ENCODE measurements at places on chromosomes 2 and 18.

DNA sequence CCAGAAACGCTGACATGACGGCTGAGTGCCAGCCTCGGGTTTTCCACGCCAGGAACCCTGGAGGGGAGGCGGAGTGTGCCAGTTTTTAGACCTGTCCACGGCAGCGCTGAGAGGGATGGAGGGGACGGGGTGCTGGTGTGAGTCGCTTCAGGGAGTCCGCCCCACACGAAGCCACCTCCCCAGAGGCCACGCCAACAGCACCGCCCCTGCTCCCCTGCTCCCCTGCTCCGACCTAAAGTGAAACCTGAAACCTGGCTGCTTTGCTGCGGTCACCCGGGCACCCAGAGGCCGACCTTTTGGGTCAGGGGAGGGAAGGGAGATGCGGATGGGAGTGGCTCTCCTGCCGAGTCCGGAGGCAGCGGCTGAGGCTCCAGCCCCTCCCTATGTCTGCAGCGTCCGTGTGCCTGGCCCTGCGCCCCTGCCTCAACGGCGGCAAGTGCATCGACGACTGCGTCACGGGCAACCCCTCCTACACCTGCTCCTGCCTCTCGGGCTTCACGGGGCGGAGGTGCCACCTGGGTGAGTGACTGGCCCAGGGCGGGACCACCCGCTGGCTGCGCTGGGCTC lies 38.1 kb downstream of the SNED1 start:
- no peak for DNase-seq

- no peak for DNase-seq
Observed at GRCh38 chr18:61400016-61400635, 66.9 kb downstream of the CDH20 start.

GRCh38 chr18:59501920-59502273 lies 142.8 kb upstream of the LMAN1 start:
- DNase-seq: no peak

- no peak for DNase-seq
Observed at GRCh38 chr2:9799011-9799596, 44.2 kb upstream of the TAF1B start.

GRCh38 chr2:38626326-38627035 lies 23.8 kb upstream of the HNRNPLL start:
- DNase-seq: no peak

- DNase-seq: no peak
Observed at GRCh38 chr2:16477648-16478047, 188.0 kb downstream of the CYRIA start.

GRCh38 chr2:219496825-219497494 lies 1.7 kb upstream of the GMPPA start:
- DNase-seq: no peak

DNA sequence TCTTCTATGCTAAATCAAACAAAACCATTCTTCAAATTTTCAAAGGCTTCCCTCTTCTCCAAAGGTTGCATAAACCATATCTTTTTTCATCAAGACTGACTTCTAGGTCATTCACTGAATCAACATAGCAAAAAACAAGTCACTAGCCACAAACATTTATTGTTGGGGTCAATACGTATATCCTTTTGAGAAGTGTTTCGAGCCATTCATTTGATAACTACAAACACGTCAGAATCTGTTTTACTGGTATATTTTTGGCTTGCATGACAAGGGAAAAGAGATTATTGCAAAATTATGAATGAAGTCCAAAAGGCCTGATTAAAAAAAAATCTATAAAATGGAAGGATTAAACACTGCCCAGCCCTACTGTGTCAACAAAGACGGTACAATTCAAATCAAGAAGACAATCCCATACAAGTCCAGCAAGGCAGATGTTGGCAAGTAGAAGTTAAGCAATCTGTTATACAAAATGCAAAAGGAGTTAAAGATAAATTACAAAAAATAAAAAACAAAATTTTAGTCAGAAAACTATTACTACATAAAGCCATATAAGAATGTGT lies 222.4 kb downstream of the SRBD1 start:
- DNase-seq: no peak

DNA sequence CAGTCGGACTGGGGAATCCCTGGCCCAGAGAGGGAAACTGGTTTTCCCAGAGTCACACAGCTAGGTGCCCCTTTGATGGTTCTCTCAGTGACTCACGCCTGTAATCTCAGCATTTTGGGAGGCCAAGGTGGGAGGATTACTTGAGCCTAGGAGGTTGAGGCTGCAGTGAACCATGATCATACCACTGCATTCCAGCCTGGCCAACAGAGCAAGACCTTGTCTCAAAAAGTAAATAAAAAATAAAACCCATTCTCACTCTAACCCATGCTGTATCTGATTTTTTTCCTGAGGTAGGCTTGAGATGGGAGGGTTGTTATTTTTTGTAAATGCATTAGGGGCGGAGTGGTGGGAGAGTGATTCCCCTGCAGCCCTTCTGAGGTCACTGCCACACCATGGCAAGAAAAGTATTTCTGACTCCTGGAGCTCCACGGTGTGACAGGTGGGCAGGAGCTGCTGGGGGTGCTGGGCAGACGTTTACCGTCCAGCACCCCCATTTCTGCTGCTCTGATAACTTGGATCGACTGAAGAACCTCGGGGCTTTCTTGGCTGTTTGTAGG lies 60.3 kb downstream of the HPCAL1 start:
- no peak for DNase-seq

DNA sequence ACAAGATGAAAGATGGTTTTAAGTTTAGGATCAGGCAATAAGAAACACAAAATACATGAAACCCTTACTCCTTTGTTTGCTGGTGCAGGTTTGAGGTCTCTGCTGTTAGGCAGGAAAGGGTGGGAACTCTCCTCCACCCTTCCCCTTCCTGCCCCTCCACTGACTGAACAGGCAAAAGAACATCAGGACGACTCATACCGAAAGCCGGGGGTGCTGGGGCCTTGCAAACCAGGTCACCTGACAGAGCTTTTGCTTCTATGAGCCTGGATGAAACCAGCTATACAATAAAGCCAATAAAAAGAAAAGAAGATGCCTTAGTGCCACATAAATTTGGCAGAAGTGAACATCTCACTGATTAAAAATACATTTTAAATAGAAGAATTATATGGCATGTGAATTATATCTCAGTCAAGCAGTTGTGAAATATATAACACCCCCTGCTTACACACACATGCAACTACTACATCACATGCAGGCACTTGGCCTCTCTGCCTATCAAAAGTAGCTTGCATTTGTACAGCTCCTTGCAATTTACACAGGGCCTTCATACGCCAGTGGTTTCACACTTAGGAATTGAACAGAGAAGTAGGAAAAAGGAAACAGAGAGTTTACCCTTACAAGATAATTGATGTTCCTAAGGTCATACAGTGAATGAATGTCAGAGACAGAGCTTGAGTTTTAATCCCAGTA lies 215.1 kb upstream of the TRIB2 start:
- DNase-seq: no peak

DNA sequence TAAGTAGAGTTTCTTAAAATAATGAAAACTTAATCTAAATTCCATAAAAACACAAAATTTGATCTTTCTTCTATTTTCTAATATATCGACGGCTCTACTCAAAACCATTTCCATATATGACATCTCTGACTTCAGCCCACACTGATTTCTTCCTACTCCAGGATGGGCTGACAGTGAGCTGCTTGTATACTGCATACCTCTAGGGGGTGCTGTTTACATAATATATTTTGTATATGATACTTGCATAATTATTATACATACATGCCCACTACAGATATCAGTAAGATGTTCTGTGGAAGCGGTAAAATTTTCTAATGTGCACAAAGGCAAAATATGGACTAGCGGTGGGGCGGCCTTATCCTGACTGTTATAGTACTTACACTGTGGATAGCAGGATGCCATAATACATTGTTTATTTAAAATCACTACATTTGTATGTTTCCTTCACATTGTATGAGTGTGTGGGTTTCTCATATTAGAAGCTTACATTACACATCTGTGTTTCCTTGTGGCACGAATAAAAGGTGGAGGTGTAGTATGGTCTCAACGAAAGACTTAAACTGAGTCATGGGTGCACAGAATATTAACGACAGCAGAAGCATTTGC lies 66.1 kb upstream of the NXPH2 start:
- DNase-seq: no peak

DNA sequence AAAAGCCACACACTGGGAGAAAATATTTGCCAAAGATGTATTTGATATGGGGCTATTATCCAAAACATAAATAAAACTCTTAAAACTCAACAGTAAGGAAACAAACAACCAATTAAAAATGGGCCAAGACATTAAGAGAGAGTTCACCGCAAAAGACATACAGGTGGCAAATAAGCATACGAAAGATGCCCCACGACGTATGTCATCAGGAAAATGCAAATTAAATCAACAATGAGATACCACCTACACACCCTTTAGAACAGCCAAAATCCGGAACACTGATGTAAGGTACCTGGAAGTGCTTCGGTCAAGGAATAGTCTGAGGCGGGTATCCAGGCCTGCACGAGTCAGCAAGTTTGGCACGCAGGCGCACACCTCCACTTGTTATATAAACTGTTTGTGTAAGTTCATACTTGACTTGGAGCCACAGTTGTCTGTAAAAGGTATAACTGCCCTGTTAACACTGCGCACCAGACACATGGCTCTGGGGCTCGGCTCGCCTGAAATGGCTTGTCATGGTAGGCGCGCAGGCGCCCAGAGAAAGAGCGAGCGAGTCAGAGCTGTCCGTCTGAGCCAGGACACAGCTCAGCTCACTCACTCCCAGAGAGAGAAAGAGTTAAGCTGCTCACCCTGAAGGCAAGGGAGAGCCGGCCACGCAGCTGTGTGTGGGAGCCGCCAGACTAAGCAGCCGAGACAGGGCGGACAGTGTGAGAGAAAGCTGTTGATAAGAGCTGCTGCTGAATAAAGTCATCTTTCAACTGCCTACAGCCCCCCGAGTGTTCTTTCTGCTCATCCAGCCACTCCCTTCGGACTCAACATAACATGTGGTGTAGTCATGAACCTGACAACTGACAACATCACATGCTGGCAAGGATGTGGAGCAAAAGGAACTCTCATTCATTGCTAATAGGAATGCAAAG lies 87.3 kb downstream of the HNRNPLL start:
- no peak for DNase-seq

DNA sequence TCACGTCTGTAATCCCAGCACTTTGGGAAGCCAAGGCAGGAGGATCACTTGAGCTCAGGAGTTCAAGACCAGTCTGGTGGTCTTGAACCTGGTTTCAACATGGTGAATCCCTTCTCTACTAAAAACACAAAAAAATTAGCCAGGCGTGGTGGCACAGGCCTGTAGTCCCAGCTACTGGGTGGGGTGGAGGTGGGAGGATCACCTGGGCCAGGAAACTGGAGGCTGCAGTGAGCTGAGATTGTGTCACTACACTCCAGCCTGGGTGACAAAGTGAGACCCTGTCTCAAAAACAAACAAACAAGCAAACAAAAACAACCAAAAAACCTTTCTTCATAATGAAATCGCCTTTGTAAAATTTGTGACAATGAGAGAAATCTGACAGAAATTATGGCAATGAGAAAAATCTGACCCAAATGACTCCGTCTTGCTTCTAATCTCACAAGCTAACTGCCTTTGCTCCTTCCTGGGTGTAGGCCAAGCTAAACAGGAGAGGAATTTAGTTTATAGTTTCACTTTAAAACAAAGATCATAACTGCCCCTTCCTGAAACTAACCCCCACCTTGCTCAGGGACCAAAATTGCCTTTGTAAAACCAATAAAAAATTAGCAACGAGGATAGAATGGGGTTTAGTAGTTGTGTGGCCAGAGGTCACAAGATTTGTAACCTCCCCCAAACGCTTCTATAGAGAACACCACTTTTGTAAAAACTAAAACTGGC lies 60.7 kb upstream of the KIF5C start:
- DNase-seq: no peak

GRCh38 chr2:64924170-64924934 lies 64.8 kb upstream of the SLC1A4 start:
- DNase-seq: no peak

All from KG1 (cell line).